Activated naive CD8-positive, alpha-beta T cell treated with anti-CD3 and anti-CD28 coated beads, Interleukin-2, amount 10 ng/mL, durations not matched to agents 7 days and 5 days (primary cell): ENCODE measurements at places on chromosomes 7 and 10. TPM values are rescaled to one million over a fixed set of nuclear protein-coding genes. Genes with fewer than 3 reads are reported as not detected.

The CFAP46 gene
- not detected for total RNA-seq

The ASZ1 gene
- not detected for total RNA-seq

The CPA4 gene
- total RNA-seq: not detected

The PON2 gene
- 8.6 TPM for total RNA-seq

The SKIDA1 gene
- 0.09 TPM for total RNA-seq

The POT1 gene
- total RNA-seq: 39.1 TPM

The NPY4R gene
- not detected for total RNA-seq

The PVRIG gene
- total RNA-seq: 86.2 TPM

The ABCF2 gene
- 29.5 TPM for total RNA-seq

The NPC1L1 gene
- total RNA-seq: 0.11 TPM

The NCOA4 gene
- total RNA-seq: 102 TPM
